ENCODE measurements at places on chromosomes 7 and 10.

DNA sequence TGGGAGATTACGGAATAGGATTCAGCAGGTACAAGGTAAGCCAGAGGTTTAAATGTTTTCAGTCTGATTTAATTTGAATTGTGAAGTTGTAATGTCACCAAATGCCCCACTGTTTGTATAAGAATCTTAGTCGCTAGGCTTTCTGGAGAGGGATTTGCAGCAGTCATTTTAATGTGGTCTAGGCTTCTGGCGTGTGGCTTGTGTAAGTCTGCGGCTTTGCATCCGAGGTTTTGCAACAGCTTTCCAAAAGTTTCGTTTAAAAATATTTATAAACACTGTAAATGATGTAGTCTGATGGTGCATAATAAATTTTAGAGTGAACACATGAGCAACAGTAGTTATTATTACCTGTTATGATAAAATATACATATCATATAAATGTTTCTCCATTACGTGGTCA lies 26.1 kb upstream of the BHLHA15 start:
- no peak for DNase-seq

GRCh38 chr7:44618753-44619152 lies 12.3 kb downstream of the OGDH start:
- DNase-seq = no peak

DNA sequence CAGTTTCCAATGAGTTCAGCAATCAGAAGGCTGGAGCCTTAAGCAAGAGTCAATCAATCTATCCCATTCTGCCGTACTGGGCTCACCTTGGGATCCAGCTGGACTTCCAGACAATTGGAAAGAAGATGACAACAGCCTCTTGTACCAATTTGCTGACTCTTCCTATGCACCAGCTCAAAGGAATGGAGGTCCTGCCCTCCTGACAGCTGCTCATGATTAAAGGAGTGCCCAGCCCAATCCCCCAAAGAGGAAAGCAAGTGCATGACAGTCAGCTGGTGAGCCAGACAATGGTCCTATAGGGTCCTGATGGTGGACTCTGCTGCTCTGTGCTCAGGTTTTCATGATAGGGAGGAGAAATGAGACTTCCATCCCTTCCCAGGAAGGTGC lies 25.1 kb downstream of the VSTM4 start:
- DNase-seq = no peak

DNA sequence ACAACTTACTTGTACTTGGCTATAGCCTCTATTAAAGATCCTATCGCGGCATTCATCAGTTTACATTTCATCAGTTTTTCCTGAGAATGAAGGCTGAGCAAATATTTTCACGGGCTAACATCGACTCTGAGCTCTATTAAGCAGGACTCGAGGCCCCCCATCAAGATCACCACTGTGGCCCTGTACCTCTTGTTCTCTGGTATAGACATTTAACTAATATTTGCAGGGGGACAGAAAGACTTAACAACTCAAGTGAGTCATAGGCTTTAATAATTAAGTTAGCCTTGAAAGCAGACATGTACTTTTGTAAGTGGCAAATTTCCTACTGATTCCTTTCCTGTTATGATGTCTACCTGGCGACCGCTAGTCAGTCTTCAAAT lies 45.4 kb downstream of the DOCK4 start:
- DNase-seq = no peak

DNA sequence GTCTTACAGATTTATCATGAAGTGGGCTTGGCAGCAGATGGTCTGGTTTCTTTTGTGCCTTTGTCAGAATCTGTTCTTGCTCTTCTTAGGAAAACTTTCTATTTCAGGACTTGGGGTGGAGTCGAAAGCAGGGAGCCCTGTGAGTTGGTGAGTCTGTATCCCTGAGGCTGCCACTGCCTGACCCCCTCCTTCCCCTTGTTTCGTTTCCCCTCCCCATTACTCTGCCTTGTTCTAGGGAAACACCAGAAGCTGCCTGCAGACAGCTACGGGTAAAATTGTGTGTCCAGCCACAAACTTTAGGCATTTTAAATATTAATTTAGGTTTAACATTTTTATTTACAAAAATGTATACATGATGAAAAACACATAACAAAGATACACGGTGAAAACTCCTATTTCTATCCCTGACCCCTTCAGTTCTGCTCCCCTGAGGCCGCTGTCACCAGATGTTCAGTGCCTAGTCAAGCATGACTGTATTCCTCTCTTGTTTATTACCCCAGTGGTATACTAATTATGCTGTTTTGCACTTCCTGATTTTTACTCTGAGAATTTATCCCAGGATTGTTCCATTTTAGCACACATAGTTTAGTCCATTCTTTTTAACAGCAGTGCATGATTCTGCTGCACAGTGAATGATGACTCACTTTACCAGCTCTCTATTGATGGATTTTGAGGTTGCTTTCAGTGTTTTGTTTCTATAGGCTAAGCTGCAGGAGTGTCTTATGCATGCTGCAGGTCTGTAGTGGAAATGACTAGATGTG lies 9.1 kb downstream of the TSPAN14 start:
- DNase-seq = no peak

DNA sequence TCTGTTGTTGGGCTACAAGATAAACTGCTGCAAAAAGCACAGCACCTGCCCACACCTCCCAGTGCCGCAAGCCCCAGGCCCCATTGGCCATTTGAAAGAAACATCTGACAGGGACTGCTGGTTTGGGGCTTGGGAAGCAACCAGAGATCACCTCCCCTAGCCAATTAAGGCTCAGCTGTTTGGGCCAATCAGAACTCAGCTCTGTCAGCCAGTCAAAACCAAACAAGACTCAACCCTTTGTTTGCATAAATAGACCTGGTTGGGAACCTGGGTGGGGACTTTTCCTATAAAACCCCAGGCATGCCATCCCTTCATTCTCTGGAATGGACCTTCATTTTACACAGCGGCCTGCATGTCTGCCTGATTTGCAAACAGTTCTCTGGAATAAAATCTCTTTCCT lies 17.2 kb upstream of the NME8 start:
- no peak for DNase-seq

- DNase-seq = no peak
Measured at GRCh38 chr10:10551596-10552301, 465.9 kb upstream of the CELF2 start.

DNA sequence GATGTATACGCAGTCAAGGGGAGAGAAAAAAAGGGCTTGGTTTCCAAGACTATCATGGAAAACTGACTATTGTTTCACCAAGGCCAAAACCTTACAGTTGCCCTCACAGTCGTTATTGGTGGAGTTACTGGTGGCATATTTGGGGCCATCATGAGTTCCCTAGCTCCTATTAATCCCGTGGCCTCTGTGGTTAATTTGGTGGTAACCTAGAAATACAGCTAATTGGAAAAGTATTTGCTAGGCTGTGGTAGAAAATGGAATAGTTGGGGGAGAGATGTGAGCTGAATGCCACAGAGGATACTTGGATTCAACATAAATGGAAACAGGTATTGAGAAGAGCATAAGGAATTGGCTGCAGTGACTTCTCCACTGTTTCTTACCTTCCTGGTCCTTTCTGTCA lies 450.7 kb downstream of the KCNMA1 start:
- DNase-seq = no peak

DNA sequence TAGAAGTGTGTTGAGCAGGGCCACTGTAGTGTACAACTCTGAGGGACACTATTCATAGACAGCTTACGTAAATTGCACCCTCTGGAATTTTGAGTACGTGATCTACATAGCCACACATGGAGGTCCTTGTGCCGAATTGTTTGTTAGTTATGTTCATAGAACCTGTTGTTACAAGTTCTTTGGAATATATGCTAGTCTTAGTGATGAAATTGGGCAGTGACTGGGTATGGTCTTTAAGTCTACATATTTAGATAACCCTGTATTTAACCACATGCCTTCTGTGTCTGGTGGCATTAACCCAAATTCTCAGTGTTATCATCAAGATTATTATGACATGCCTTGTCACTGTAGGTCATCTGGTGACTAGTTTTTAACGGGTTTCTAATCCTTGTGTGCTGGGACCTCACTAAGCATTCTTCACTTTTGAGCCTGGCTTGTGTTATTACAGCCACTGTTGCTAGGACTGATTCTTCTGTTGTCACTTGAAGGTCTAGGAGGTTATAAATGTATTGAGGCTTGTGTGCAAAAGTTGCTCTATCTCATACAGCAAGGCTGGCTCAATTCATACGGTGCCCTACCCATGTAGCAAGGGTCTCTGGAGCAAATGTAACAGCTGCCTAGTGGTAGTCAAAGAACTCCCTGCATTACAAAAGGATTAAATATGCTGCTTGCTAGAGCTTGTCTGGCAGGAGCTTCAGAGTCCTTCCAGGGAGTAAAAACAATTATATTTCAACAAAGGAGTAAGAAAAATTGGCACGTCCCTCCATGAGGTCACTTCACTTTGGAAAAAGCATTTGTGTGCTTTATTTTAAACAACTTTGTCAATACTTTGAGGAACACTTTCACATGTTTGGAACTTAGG lies 65.4 kb downstream of the CDK14 start:
- DNase-seq = no peak

GRCh38 chr10:91713461-91714072 lies 80.7 kb upstream of the PPP1R3C start:
- DNase-seq = no peak

DNA sequence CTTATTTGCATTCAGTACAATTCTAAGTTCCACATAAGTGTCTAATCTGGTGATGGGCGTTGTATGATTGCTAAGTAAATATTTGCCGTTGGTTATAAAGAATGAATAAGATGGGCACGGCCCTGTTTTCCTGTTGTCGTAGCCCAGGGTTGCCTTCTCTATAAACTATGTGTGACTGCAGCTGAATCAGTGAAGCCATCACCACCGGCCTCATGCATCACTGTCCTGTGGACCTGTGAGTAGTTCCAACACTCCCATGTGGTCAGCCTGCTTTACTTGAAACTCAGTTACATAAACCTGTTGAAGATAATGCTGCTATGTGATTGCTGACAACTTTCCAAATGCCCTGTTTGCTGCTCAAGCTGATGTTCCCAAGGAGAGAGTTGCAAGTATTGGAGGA lies 21.6 kb upstream of the KLF6 start:
- no peak for DNase-seq

DNA sequence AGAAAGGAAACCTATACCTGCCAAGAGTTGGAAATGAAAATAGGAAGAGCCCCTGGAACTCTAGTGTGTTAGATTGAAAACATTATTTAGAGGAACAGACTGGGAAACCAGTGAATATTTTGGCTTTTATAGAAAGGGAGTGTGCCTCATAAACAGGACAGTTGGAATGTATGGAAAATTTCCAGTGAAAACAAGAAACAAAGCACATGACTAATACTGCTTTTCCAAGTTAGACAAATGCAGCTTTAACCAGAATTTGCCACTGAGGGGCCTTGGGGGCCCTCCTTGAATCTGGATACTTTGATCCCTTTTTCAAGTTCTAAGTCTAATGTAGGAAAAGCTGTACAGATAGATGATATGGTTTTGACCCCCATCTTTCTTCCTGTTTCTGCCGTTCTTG lies 21.2 kb downstream of the ITGB8 start:
- DNase-seq = no peak

GRCh38 chr10:99854860-99855259 lies 72.4 kb downstream of the ABCC2 start:
- DNase-seq = no peak

- DNase-seq = no peak
Measured at GRCh38 chr7:18064242-18064838, 36.7 kb upstream of the PRPS1L1 start.

GRCh38 chr10:113879691-113880090 lies 25.2 kb downstream of the NHLRC2 start:
- DNase-seq = no peak

DNA sequence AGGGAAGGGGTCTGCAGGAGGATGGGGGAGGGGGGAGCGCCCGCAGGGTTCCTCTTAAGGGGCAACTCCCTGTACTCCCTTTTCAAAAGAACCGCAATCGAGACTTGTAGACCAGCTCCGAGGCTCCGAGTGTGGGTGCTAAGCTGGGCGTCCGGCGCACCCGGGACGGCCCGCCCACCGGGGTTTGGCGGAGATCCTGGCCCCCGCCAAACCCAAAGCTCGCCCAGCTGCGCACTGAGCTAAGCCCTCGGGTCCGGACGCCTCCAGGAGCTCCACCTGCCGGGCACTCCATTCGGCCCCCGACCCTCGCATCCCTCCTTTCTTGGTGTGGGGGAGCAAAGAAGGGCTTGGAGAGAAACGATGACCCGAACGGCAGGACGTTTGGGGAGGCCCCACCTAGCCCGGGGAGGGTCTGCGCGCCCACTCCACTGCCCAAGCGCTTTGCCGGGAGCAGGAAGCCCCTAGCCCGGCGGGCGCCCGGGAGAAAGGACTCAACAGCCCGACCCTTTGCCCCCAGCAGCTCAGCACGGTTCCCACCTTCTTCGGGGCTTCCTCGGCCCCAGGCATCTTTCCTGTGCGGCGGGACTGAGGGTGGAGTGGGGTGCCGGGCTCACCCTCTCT lies 651 bp downstream of the AFAP1L2 start:
- no peak for DNase-seq

DNA sequence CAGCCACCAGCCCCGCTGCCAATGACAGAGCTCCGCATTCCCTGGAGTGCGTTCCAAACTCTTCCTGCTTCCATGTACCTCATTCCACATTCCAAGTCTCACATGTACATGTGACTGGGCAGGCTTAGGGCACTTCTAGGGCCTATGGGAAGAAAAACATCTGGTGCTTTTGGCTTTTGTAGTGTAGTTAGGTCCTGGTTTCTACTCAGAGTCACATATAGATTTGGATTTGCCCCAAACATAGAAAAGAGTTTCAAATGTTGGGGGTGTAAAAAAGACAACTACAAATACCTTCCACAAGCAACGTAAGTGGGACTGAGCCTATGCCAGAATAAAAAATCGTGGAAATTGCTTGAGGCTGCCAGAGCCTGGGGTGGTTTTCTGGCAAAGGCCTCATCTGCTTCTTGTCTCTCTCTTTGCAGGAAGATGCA lies 84.1 kb downstream of the ZNF467 start:
- no peak for DNase-seq

GRCh38 chr10:114073395-114074186 lies 29.9 kb downstream of the ADRB1 start:
- no peak for DNase-seq

- DNase-seq = no peak
Measured at GRCh38 chr10:102534333-102534732, 30.6 kb downstream of the SUFU start.

DNA sequence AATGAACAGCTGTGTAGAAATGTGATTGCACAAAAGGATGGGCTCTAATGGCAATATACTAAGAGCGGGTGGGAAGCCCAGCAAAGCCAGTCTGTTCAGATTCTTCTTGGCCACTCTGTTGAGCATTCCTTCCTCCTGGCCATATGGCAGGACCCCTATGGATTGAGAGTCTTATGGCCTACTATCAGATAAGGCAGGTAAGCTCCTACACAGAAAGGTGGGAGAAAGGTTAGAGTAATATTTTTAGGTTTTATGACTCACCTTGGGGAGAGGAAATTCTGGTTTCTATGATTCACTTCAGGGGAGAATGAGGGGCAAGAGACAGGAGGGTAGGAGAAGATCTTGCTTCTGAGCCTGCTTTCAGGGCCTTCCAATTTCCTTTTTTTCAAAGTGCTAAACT lies 15.1 kb upstream of the AKR1B10 start:
- no peak for DNase-seq

- no peak for DNase-seq
Measured at GRCh38 chr7:19375976-19376375, 230.8 kb upstream of the FERD3L start.

- no peak for DNase-seq
Measured at GRCh38 chr7:69017208-69017607, 581.1 kb upstream of the AUTS2 start.

GRCh38 chr10:86105181-86105580 lies 261.4 kb downstream of the GRID1 start:
- no peak for DNase-seq
